ENCODE measurements at places on chromosomes 7 and 10.

GRCh38 chr7:778271-778967 is 51.3 kb upstream of the PRKAR1B start:
- DNase-seq: no peak

GRCh38 chr10:24259365-24260130 is 50.6 kb downstream of the KIAA1217 start:
- DNase-seq: no peak

DNA sequence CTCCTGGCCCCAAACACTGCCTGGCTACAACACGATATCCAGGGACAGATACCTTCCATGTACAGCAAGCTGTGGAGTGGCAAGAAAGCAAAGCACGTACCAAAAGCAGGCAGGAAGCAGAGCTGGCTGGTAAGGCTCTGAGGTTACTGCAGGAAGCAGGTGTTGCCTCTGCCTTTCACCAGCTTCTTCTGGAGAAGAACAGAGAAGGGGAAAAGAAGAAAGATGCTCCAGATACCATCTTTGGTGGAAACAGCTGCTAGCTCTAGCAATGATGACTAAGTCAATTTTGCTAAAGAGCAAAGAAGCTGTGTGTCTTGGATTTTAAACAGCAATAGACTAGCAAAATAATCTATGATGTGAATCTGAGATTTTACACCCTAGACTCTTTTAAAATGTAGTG is 34.9 kb upstream of the PRSS1 start:
- DNase-seq: no peak

- DNase-seq: no peak
Measured at GRCh38 chr7:139673230-139673629, 104.6 kb downstream of the HIPK2 start.

DNA sequence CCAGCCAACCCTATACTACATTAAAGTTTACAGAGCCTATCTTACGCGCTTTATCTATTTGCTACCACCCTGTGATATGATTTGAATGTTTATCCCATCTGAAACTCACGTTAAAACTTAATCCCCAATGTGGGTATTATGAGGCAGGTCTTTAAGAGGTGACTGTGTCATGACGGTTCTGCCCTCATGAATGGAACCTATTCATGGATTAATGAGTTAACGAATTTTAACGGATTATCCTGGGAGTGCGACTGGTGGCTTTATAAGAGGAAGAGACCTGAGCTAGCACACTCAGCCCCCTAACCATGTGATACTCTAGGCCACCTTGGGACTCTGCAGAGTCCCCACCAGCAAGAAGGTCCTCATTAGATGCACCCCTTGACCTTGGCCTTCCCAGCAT is 37.8 kb downstream of the SRPK2 start:
- DNase-seq: no peak

GRCh38 chr10:45443101-45444009 is 69.3 kb downstream of the ALOX5 start:
- DNase-seq: no peak

- DNase-seq: no peak
Measured at GRCh38 chr10:13972609-13973008, 358.1 kb downstream of the FRMD4A start.

- no peak for DNase-seq
Measured at GRCh38 chr7:13727279-13727678, 262.2 kb downstream of the ETV1 start.

DNA sequence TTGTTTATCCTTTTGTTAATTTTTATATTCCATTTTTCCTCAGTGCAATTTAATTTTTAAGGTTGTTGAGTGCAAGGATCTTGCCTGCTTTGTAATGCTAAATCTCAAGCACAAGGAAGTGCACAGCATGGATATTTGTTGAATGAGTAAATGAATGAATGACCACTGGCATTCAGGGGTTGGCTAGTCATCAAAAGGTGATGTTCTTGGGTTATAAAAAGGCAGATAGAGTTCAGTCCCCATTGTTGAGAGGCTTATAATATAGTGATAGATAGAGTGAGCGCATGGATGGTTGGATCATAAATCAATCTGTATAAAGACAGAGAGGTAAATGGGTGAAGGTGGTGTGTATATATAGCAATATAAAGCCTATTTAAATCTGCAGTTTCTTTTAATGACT is 193.2 kb upstream of the KLF6 start:
- no peak for DNase-seq
